ENCODE measurements at places on chromosomes 2 and 18.
A peak's percentile ranks its signal among the peaks of the same experiment; 100 is the strongest.

- no peak for DNase-seq
Measured at GRCh38 chr2:42523341-42523740, 29.6 kb upstream of the KCNG3 start.

DNA sequence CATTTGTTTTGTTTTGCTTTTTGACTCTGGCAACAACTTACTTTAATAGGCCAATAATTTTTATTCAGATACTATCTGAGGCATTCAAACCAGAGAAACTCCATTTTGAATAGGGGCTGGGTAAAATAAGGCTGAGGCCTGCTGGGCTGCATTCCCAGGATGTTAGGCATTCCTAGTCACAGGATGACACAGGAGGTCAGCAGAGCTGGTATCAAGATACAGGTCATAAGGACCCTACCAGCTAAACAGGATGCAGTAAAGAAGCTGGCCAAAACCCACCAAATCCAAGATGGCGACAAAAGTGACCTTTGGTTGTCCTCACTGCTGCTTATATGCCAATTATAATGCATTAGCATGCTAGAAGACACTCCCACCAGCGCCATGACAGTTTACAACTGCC is 102.2 kb upstream of the XPO1 start:
- DNase-seq = no peak

DNA sequence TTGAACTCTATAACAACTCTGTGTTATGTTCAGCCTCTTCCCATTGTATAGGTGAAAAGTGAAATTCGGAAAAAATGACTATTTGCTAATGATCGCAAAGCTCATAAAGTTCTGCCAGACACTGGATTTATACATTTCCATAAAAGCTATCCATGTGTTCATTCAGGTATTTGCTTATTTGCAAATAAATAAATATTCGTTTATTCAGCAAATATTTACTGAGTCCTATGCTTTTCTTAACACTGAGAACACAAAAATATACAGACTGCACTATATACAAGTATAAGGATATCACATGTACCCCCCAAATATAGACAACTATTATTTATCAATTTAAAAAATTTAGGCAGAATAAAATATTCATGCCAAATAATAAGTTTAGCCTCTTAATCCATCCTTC is 63.2 kb upstream of the ATP8B1 start:
- no peak for DNase-seq

DNA sequence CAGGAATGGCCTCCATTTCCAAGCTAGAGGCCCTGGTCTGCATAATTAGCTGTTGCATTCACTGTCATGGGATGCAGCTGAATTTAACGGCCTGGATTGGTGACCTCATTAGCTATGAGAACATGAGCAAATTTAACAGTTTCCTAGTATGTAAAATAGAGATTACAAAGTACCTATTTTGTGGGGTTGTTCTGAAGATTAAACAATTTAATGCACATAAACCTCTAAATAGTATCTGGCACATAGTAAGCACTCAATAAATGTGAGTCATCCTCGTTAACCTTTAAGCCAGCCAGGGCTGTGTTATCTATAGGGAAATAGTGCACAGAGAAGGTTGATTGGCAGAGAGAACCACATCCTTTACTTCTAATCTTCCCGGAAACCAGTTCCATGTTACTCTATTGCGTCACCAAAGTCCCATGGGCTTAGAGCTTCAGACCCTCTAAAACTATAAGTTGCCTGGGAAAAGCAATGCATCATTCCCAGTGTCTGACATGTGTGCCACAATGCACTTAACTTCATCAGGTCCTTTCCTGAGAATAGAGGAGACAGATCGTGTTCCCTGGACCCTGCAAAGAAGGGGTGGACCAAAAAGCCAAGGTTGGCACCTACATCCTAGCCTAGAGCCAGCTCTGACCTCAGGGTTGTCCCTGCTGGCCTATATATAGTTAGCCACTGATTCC is 196.5 kb downstream of the LNPK start:
- peak; percentile 4 for DNase-seq

- DNase-seq = no peak
Measured at GRCh38 chr18:22466608-22467395, 49.1 kb upstream of the CTAGE1 start.

- no peak for DNase-seq
Measured at GRCh38 chr2:20108655-20109396, 57.4 kb upstream of the LAPTM4A start.

- no peak for DNase-seq
Measured at GRCh38 chr2:169159686-169160085, 90.3 kb downstream of the DHRS9 start.

GRCh38 chr2:6354546-6354945 is 511.2 kb downstream of the CMPK2 start:
- DNase-seq = no peak

DNA sequence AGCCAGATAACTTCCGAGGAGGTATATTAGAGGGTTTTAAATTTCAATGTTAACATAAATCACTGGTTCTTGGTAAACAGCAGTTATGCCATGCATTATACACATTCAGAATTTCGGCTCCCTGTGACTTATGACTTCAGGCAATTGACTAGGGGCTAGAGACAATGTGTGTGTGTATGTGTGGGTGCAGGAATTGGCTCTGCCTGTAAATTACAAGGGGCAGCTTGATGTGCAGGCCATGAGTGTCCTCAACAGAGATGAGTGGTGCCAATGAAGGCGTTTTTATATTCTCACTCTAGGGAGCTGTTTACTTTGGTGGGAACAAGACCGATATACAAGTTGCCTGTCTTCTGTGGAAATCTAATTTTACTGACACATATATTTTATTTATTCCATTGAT is 161.6 kb downstream of the CSRNP3 start:
- no peak for DNase-seq

DNA sequence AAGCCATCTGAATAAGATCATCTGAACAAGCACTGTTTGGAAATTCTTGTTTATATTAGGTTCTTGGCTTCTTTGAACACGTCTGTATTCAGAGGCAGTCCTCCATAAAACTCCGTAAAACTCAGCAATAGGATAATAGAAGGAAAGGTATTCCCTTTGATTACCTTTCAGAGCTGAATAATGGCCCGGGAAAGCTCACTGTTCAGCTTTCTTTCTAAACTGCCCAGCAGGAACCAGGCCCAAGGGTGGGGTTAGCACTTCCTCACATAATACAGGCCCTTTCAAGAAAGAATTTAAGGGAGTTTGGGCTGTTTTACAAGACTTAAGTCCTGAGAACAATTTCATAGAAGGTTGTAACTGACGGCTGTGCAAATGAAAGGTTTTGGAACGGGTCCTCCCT is 72.2 kb upstream of the PHLPP1 start:
- no peak for DNase-seq

- no peak for DNase-seq
Measured at GRCh38 chr2:102331311-102331980, 20.1 kb downstream of the IL1RL1 start.

- DNase-seq = no peak
Measured at GRCh38 chr18:78816916-78817315, 162.7 kb upstream of the SALL3 start.

DNA sequence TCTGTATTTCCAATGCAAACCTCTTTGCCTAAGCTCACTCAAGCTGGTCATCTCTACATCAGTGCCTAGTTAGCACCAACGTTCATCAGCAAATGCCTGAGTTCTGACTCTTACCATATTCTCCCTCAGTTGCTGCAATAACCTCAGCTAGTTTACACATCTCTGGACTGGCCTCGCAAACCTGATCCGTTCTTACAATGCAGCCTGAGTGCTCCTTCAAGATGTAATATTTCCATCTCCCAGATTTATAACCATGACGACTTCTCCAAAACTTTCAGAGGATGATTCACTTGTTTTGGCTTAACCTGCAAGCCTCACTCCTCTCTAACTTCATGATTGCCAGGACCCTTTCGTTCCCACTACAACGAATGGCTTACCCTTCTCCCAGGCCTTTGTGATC is 69.7 kb downstream of the DIPK1C start:
- DNase-seq = no peak

Measured in T1000 (cell line).